ENCODE measurements at places on chromosomes 7 and 10. TPM values are rescaled to one million over a fixed set of nuclear protein-coding genes. Genes with fewer than 3 reads are reported as not detected.

- DNase-seq, result no peak
Measured at GRCh38 chr7:6158424-6159096, 113.9 kb downstream of the CYTH3 start.

GRCh38 chr7:5481241-5482019 lies 57.8 kb upstream of the TNRC18 start:
- no peak for DNase-seq

DNA sequence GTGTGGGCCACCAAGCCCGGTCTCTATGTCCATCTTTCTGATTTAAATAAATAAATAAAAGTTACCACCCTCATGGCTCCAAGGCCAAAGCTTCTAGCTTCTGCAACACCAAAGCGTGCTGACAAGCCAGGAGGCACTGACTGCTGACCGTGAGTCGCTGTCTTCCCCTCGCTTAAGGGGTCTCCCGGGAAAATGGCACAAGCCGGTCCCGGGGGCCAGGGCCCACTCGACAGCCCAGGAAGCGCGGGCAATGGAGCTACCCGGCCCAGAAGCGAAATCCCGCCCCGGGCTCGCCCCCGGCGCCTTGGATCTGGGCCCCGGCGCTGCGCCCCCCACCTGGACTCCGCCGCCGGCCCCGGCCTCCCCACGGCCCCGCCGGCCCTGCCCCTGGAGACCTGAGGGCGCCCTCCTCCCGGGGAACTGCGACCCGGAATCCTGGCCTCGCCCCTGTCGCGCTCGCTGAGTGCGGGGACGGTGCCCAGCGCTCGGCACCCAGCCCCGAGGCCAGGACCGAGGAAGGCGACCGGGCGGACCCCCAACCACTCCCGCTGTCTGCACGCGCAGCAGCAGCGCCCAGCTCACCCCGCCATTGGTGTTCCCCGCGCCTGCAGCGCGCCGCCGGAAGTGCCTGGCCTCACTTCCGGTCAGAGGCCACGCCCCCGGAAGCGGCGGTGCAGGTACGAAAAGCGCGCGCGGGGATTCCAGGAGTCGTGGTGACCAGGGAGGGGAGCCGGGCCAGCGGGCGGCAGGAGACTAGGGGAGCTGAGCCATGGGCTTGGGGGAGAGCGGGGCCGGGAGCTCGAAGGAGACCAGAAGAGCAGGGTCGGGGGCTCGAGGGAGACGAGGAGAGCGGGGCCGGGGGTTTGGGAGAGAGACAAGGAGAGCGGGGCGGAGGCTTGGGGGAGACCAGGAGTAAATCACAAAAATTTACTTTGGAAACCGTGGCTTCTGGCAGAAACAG lies at the start of the genes MRM2 and NUDT1:
Gene MRM2, minus strand, starts transcription at position 626 of the 961 bp plus-strand sequence. Its CDS starts 36 bp downstream, at position 590.
Gene NUDT1, plus strand, starts transcription at position 647 of the 961 bp plus-strand sequence. CDS start 2,349 bp downstream, outside the sequence.
- DNase-seq, result peak; percentile 85

DNA sequence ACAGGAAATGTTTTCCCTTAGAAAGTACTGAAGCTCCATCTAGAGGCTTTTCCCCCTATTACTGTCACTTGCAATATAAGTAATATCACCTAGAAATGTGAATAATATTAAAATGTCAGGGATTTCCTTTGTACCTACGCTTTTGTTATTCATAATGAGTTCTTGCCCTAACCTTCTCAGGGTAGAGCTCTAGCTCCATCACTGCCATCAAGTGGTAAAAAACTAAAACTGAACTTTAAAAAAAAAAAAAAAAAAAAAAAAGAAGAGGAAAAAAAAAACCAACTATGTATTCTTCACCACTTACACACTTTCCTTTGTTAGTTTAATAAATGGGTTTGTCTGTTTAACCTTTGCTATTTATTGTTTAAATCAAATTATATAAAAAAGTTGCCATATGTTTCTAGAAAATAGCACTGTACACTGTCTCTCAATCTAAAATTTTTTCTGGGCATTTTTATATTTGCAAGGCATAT lies 49.9 kb downstream of the DNAJC1 start:
- no peak for DNase-seq

GRCh38 chr10:115657161-115657860 lies 564.1 kb downstream of the ATRNL1 start:
- no peak for DNase-seq

- DNase-seq, result no peak
Measured at GRCh38 chr7:77819021-77819420, 20.4 kb downstream of the PHTF2 start.

- DNase-seq, result peak; percentile 60
Measured at GRCh38 chr10:84194424-84195043, at the start of gene CDHR1. Gene CDHR1 (plus strand): TSS chr10:84194537. CDS start chr10:84194761, 224 bp downstream.

GRCh38 chr7:16055263-16055976 lies 365.9 kb downstream of the CRPPA start:
- DNase-seq, result no peak

DNA sequence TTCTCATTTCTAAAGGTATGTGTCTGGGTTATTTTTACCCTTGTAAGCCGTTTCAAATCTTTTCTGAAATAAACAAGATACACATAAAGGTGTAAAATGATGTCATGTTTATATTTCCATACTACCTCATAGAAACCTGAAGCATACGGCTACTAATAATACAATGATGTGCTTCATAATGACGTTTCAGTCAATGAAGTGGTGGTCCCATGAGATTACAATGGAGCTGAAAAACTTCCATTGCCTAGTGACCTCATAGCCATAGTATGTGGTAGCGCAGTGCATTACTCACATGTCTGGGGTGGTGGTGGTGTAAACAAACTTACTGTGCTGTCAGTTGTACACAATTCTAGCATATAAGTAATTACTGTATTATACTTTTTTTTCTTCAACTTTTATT lies 24.9 kb downstream of the EPDR1 start:
- DNase-seq, result no peak

- DNase-seq, result no peak
Measured at GRCh38 chr10:14454629-14455028, 123.9 kb upstream of the FRMD4A start.

The GNG11 gene
- not detected for total RNA-seq

The PTPRN2 gene
- 0.72 TPM for total RNA-seq
